ENCODE measurements at places on chromosomes 1 and 21.

DNA sequence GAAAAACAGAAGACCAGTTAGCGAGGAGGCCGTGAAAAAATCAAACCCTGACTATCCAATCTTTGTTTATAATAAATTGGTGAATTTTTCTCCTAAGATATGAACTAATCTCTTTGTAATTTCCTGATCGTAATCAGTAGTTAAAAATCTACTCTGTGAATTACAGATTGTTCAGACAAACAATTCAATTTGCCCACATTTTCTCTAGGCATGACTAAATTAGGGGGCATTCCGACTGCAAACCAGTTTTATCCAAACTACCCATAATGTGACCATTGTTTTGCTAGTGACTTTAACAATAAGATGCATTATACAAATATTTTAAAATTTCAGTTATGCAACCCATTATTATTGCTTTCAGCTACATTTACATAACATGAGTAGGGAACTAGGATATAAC, 546.9 kb upstream of the ADAMTS5 start:
- no peak for DNase-seq

GRCh38 chr1:161115132-161115711, 2.6 kb downstream of the PFDN2 start:
- DNase-seq = no peak

- DNase-seq = no peak
Measured at GRCh38 chr1:51572365-51572764, 44.5 kb upstream of the OSBPL9 start.

GRCh38 chr1:4108331-4108730, 208.3 kb upstream of the C1orf174 start:
- no peak for DNase-seq

- DNase-seq = no peak
Measured at GRCh38 chr1:175129644-175129996, 62.0 kb downstream of the TNN start.

DNA sequence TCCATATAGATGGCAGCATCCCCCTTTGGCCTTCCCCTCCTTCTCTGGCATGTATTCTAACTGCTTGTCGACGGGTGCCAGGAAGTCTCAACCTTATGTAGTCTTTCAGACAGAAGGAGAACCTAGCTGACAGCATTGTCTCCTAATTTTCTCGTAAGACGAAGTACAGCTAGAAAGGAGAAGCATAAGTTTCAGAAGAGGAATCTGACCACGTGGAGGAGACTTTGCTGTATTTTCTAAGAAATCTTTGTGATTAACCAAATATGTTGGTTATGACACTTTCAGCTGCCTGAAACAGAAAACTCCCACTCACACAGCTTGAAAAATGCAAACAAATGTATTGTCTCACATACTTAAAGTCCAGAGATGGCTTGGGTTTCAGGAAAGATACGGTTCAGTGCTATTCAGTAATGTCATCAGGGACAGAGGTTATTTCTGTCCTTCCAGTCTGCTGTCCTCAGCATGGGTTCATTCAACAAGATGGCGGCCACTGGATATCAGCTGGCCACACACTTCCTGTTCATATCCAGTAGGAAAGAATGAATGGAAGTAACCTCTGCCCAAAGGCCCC, 109.5 kb upstream of the ZNF648 start:
- DNase-seq = peak; percentile 56

- DNase-seq = no peak
Measured at GRCh38 chr1:158212320-158212719, 31.6 kb downstream of the CD1D start.

- no peak for DNase-seq
Measured at GRCh38 chr1:204904228-204904810, 33.7 kb downstream of the NFASC start.

- no peak for DNase-seq
Measured at GRCh38 chr1:1082776-1083415, 8.8 kb upstream of the RNF223 start.

GRCh38 chr21:37620401-37620800, 253.8 kb downstream of the DYRK1A start:
- DNase-seq = no peak

GRCh38 chr1:198497326-198498102, 43.0 kb downstream of the ATP6V1G3 start:
- no peak for DNase-seq

- no peak for DNase-seq
Measured at GRCh38 chr1:12600335-12600734, 17.7 kb downstream of the DHRS3 start.

GRCh38 chr1:20376880-20377494, 86.3 kb downstream of the VWA5B1 start:
- DNase-seq = no peak

DNA sequence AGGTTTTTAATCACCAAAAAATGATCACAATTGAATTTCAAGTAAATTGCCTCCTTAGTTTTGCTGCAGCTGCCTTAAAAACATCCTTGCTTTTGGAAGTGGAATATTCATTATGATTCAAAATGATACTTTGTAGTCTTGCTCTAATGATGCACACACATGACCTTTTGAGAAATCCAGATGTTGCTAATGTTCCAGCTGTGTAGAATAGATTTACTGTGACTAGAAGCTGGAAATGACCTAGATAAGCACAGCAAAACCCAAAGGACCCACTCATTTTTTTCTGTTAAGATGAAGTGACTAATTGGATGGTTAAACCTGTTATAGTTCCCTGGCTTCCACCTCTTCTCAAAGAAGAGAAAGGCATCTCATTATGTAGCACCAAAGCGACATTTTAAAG, 64.6 kb upstream of the RALGPS2 start:
- DNase-seq = no peak

DNA sequence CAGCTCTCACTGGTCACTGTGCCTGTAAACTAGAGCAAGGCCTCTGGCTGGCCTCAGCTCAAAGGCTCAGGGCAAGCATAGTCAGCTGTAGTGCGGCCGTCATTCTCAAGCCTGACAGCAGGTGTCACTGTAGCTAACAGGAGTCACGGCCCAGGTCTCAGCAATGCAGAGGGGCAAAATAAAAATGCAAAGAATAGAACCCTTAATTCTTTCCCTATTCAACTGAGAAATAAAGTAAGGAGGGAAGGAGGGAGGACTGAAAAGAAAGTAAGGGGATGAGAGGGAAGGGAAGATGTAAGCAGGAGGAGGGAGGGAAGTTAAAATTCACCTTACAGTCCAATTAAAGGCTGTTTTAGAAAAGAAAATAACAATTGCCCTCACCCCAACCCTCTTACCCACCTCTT, 106.1 kb downstream of the KIAA0319L start:
- peak; percentile 26 for DNase-seq

DNA sequence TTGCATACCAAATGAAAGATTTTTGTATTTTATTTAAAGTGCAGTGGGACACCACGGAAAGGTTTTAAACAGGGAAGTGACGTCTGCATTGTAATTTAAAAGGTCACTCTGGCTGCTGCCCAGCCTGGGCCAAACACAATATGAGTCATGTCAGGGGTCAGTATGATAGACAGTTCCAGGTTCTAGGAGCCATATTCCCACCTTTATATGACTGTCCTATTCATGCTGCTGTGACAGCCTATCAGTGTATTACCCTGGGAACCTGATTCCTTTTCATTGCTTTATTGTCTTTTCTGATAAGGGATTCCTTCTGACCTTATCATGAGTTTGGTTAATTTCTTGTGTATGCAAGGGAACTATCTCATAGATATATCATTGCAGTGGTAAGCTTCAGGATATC, 5.3 kb downstream of the VANGL1 start:
- no peak for DNase-seq

GRCh38 chr1:153805042-153805745, 30.0 kb downstream of the SLC27A3 start:
- DNase-seq = peak; percentile 6

GRCh38 chr1:182740120-182740519, 49.5 kb upstream of the NPL start:
- no peak for DNase-seq

DNA sequence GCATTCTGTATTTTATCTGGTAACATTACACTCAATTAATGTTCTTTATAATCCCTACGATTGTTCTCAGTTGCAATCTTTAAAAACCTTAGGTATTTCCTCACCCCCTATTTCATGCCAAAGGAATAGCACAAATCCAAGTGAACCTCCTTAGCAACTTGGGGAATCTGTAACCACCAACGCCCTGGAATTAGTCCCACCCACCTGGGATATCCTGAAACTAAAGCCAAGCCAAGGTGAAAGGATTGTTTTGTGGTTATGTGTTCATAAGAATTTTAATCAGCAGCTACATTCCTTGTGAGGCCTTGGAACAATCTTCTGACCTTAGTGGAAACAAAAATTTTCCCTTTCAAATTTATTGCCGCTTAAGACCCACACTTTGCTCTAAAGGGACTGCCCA, 908.7 kb downstream of the TTLL7 start:
- no peak for DNase-seq

- no peak for DNase-seq
Measured at GRCh38 chr1:26839339-26839722, 12.8 kb downstream of the ZDHHC18 start.

DNA sequence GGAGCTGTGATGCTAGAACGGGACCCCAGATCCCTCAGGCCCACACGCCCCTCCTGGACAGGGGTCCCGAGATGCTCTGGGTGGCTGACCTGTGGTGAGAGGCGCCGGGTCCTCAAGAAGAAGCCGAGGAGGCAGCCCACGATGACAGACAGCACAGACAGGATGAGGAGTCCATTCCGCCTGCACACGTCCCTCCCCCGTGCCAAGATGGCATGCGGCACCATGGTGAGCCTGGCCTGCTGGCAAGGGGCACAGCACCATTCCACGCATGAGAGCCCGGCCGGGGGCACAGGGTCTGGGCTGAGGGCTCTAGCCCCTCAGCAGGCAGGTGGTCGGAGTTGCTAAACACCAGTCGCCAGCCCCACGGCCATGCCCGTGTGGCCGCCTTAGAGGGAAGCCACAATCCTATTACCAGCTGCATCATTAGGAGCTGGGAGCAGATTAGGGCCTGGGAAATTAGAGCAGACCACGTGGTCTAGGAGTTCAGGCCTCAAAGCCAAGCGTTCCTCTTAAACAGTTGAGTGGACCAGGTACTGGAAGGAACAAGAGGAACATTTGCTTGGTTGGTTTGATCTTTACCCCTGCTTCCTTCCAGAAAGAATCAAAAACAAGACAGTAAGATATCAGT, at the start of gene SLC1A7:
TSS of gene SLC1A7 (minus strand) at position 413 of the 628 bp plus-strand sequence. CDS start at position 224, 189 bp downstream.
- no peak for DNase-seq

- DNase-seq = no peak
Measured at GRCh38 chr1:78437941-78438340, 52.8 kb upstream of the PTGFR start.

DNA sequence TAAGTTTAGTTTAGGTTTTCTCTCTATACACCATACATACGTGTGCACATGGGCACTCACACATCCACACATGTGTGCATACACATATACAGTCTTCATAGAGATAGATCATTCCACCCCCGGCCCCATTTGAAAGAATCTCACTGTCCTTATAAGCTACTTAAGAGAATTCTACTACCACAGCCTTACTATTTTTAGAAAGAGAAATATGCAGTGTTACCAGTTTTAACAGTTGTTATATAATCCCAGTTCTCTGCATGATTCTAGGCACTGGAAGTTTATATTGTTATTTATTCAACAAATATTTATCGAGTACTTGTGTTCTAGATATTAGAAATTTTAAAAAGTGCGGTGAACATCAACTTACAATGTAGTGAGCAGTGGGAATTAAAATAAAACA, 41.5 kb downstream of the KCTD3 start:
- no peak for DNase-seq

DNA sequence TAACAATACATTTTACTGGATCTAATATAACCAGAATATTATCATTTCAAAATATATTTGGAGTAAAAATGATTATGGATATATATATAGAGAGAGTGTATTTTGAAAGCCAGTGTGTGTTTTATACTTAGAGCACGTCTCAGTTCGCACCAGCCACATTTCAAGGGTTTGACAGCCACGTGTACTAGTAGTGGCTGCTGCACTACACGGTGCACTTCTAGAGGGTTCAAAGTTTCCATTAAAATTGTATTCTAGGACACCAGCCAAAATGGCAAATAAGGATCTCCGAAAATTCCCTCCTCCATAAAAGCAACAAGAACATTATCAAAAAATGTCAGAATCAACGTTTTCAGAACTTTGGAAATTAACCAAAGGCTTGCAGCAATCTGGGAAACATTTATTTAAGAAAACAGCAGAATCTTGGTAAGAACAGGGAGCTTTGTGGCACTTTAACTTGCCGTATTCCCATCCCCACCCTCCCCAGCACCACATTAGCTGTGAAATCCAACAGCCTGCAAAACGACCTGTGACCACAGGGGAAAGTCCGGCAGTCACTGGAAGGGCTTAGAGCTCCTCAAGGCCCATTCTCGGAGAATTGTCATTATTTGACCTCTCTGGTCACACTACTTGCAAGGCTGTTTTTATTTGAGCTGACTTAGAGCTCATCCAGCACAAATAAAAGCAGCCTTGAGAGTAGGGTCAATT, 33.5 kb upstream of the MRPS6 start:
- no peak for DNase-seq

Data from GF-D8 (cell line).